ENCODE measurements at places on chromosomes 7 and 10.

DNA sequence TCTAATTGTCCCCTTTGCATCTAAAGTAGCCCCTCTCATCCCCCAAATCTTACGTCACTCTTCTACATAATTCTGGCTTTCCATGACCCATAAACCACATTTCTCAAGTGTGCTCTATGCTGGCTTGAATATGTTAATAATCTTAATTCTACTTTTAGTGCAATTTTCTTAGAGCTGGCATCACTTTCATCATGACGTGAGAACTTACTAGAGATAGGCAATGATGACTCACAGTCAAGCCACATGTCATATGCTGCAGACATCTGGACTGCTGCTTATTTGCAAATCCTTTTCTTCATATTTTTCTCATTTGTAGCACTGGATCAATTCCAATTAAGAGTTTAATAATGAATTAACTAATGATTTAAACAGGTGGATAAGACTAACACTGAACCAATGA is 260.7 kb upstream of the PRKCQ start:
- no peak for DNase-seq

DNA sequence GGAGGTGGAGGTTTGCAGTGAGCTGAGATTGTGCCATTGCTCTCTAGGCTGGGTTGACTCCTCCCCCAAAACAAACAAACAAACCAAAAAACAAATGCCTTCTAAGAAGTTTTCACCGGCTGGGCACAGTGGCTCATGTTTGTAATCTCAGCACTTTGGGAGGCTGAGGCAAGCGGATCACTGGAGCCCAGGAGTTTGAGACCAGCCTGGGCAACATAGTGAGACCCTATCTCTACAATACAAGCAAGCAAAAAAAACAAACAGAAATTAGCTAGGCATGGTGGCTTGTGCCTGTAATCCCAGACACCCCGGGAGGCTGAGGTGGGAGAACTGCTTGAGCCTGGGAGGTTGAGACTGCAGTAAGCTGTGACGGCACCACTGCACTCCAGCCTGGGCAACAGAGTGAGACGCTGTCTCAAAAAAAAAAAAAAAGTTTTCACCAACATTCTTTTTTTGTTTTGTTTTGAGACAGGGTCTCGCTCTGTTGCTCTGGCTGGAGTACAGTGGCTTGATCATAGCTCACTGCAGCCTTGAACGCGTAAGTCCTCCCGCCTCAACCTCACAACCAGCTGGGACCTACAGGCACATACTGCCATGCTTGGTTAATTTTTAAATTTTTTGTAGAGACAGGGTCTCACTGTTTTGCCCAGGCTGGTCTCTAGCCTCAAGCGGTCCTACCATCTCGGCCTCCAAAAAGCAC is 1.3 kb upstream of the ZAN start:
- no peak for DNase-seq

DNA sequence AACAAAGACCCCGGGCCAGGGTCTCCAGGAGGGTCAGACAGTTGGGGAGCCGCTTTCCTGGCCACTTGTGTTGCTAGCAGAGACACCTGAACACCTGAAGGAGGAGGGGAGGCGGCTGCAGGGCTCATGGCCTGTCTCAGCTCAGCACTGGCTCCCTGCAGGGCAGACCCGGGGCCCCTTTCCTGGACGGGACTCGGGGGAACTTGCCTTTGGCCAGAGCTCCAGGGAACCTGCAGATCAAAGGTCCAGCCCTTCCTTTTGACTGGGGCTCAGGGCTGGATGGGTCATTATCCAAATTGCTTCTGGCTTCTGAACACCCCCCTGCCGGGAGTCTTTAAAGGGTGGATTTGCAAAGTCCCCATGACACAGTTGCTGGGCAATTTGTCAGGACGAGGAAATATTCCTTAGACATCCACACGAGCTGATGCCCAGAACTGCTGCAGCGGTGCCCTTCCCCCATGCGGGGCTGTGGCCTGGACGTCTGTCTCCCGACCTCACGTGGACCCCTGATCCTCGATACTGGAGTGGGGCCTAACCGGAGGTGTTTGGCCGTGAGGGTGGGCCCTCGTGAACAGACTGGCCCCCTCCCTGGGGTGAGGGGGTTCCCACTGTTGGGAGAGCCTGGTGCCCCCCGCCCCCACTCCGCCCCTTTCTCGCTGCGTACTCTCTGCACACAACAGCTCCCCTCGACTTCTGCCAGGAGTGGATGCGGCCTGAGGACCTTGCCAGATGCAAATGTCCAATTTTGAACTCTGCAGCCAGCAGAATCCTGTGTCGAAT is 194.3 kb downstream of the ELFN1 start:
- no peak for DNase-seq

DNA sequence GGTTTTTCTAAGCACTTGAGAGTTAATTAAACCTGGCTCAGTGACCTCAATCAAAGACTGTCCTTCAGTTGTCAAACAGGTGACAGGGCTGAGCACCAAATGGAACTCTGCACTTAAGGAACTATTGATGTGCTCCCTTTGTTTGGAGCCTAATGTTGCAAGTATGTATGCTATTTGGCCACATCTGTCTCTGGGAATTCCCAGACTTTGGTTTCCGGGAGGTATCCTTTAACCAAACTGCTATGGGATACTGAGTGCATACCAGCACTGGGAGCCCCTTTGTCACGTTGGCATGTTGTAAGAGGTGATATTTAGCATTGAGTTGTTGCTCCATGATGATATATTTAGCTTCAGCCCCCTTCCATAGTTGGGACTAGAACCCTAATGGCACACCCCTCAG is 25.2 kb downstream of the ASZ1 start:
- no peak for DNase-seq

DNA sequence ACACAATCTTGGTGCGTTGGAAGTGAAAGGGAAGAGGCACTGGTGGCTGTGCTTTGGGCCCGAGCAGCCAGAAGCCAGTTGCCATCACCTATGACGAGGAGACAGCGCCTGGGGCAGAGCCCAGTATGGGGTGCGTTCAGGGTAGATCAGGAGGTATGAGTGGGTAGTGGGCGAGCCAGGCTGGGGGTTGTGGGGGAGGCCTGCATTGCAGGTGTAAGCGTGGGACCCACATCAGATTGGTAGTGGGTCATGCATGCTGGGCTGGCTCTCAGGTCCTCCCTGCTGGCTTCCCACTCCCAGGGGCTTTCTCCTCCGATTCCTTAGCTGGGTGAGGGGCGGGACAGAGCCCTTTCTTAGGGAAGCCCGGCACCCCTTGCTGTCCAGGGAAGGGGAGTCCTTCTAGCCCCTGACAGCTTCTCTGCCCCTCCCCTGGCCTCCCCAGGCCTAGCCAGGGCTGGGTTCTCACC is 445 bp upstream of the PVRIG start:
- no peak for DNase-seq

GRCh38 chr10:62049624-62050345 is 148.3 kb downstream of the ARID5B start:
- DNase-seq = no peak

- no peak for DNase-seq
These were observed 81.3 kb upstream of the CUX1 start for GRCh38 chr7:101736084-101736483.

DNA sequence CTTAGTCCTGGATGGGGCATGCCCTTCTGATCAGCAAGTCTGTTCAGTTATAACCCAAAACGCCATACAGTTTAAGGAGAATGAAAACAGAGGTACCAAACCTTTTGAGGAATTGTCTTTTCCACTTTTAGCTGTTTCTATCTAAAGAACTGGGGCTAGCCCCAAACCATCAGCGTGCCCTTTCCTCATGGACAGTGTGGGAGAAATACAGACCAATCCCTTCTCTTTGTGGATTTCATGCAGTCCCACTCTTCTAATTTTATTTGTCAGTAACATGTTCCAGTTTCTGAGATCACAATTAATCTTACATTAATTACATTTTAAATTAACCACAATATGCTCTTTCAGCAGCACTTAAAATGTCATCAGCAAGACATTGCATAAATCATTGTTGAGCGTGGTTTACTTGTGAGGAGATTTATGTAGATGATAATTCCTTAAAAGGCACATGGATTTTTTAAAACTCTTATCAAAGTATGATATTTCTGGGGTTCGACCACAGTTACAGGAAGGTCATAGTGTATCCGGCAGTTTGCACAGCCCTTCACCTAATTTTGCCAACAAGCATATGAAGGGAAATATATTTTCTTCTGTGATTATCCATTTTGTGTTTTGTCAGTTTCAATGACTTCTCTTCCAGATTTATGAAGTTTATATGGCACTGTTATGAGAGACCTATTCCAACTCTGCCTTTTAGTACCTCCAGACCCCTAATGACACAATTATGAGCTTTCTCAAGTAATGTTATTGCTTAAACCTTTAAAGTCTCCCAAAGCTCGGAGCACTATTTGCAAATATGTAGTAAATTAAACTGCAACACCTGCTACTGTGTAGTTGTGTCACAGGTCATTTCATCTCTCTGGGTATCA is 868.4 kb upstream of the C7orf33 start:
- DNase-seq = no peak

- DNase-seq = no peak
These were observed 73.5 kb downstream of the ZFAND4 start for GRCh38 chr10:45599021-45599603.

GRCh38 chr7:21370283-21370982 is 57.5 kb upstream of the SP4 start:
- DNase-seq = no peak

- no peak for DNase-seq
These were observed 40.8 kb downstream of the TBXAS1 start for GRCh38 chr7:139869886-139870285.

DNA sequence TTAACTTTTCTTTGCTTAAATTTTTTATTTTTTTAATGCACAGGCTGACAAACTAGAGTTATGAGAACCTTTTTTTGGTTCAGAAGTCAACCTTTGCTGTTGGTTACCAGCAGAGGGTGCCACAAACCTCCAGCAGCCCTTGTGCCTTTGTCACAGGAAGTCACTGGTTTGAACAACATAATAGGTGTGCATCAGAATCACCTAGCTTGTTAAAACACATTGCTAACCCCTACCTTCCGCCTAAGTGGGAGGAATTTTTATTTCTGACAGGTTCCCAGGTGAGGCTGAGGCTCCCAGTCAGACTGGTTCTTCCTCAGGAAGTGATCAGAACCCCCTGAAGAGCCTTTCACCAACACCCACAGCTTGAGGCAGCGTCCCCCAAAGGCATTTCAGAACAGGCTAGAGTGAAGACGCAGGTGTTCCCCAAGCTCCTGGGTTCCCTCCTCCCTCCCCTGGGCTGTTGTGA is 22.6 kb upstream of the VDAC2 start:
- DNase-seq = no peak

DNA sequence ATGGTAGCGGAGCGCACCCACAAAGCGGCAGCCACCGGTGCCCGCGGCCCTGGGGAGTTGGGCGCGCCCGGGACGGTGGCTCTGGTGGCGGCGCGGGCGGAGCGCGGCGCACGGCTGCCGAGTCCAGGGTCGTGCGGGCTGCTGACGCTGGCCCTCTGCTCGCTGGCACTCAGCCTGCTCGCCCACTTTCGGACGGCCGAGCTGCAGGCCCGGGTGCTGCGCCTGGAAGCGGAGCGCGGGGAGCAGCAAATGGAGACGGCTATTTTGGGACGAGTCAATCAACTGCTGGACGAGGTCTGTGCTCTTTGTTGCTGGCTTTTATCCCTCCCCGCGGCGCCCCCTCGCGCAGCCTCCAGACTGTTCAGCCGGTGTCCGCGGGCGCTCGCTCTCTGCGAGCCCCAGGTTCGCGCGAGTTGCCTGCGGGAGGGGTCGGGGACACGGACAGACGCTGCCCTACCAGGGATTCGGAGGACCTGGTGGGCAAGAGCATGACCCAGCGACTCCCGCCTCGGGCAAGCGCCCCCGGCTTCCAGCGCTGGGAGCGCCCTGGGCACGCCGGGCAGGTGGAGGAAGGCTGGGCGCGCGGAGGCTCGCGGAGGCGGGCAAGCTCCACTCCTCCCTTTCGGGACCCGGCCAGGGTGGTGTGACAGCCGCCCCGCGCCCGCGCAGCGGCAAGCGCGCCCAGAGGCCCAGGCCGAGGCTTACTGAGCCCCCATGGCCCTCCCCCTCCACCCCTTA is 887 bp downstream of the COL13A1 start:
- DNase-seq = peak; percentile 30

DNA sequence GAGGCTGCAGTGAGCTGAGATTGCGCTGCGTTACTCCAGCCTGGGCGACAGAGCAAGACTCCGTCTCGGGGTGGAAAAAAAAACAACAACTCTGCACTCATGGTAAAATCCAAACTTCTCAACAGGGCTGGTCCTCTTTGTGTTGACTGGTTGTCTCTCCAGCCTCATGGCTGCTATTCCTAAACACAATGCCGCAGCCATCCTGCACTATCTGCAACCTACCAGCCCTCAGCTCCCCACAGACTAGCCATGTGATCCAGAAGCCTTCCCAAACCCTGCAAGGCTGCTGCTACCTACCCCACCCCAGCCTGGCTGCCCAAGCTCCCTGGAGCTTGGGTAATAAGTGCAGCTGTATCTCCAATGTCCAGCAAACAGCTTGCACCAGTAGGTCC is 11.7 kb downstream of the ZYX start:
- no peak for DNase-seq

DNA sequence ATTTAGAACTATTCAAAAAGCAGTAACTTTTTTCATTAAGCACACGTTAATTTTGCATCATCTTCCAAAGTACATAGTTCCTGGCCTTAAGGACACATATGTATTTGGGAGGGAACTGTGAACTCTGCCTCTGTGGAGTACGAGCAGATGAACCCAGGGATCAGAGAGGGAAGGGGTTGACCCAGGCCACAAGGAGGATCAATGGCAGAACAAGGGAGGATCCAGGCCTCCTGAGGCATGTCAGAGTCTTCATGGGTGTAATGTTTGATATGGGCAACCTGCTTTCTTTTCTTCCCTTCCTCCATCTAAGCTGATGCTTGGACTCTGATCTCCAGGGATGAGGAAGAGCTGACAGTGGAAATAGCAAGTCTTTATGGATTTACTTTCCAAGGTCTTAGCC is 164.0 kb downstream of the SH2D4B start:
- DNase-seq = no peak

GRCh38 chr7:101580596-101580995 is 48.5 kb downstream of the MYL10 start:
- no peak for DNase-seq

- no peak for DNase-seq
These were observed 551.5 kb downstream of the KCNMA1 start for GRCh38 chr10:77086081-77086480.

DNA sequence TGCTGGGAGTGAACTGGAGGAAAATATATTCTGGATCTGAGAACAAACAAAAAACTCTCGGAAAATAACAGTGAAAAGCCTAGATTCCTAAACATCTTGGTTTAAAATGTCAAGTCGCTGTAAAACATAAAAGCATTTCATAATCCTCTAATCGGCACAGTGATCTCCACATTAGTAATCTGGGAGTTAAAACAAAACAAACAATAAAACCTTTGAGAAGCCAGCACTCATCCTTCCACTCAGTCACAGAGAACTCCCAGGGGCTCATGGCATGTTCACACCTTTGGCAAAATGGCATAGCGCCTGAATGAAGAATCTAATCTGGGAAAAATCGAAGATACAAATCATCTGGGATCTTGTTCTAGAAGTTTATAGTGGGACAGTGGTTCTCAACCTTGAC is 24.1 kb upstream of the HPS1 start:
- no peak for DNase-seq

Measured in left renal cortex interstitium (tissue), 4 donors.